ENCODE measurements at places on chromosomes 1 and 21.
A peak's percentile ranks its signal among the peaks of the same experiment; 100 is the strongest.

DNA sequence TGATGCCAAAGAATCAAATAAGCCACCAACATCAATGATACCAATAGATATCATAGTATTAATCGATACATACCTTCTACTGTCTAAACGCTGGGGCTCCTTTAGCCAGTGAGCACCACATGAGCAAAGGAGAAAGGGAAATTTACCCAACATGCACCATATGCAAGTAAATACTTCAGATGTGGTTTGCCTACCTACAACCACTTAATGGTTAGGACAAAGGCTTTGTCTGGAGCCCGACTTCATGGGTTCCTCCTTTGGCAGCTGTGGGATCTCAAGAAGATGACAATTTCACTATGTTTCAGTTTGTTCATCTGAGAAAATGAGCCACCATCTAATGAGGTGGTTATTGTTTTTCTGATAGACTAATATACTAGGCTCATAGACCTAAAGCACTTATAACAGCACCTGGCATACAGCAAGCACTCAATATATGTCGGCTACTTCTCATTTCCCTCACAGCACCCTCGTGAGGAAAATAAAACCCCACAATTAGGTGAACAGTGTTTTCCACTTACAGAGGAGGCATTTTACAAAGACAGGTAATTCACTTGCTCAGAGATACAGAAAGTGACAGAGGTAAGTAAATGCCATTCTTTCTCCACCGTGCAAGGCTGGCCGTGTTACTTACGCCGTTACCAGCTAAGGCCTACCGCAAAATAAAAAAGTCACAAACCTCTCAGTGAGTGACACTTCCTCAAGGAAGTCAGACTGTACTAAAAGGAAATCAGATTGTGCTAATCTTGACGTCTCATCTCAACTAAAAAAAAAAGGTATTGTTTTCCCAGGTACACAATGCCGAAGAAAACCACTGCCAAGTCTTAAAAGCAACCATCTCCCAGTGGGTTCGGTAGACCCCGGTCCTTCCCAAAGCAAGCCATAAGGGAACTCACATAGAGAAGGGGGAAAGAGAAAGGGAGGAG, 1.6 kb downstream of the TTC13 start:
- DNase-seq: no peak

DNA sequence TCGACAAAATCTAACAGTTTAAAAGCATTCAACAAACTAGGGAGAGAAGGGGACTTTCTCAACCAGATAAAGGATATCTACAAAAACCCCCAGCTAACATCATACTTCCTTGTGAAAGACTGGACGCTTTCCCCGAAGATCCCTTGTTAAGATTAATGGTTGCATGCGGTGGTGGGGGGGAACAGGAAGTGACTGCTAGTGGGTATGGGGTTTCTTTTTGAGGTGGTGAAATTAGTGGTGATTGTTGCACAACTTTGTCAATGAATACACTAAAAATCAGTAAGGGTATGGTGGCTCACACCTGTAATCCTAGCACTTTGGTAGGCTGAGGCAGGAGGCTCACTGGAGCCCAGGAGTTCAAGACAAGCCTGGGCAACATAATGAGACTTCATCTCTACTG, 26.9 kb upstream of the EYA3 start:
- DNase-seq: no peak

- no peak for DNase-seq
These were observed 5.2 kb downstream of the TXLNA start for GRCh38 chr1:32184650-32185049.

- DNase-seq: no peak
These were observed 106.7 kb downstream of the FAF1 start for GRCh38 chr1:50853325-50853724.

DNA sequence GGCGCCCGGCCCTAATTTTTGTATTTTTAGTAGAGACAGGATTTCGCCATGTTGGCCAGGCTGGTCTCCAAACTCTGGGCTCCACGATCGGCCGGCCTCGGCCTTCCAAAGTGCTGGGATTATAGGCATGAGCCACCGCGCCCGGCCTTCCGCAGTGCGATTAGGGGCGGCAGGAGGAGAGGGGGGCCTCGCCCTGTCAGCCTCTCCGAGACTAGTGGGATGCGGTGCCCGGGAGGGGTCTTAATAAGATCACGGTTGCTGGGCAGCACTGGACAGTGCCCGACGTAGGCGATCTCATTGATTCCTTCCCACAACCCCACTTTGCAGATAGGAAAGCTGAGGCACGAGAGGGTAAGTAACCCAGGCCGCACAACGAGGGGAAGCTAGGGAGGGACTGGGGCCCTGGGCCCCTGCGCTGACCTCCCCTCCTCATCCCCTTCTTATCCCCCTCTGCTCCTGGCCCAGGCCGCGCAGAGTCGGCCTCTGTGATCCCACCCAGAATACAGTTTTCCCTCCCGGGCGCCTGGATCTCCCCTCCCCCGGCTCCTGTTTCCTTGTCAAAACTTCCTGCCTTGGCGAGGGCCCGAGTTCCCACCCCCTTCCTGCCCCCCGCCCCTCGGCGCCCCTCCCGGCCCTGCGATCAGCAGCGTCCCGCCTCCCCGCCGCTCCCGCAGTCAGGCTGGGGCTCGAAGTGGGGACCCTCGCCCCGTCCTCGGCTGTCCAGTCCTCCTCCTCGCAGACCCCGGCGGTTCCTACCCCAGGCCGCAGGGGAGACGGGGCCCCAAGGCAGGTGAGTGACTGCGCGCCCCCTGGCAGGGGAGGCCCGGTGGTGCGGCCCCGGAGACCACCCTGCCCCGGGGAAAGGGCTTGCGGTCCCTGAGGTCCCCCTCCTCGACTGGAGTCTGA, at the start of gene PEAR1:
PEAR1 (plus strand) TSS at position 671 of the 906 bp plus-strand sequence. CDS start 10,209 bp downstream, outside the sequence.
- no peak for DNase-seq

DNA sequence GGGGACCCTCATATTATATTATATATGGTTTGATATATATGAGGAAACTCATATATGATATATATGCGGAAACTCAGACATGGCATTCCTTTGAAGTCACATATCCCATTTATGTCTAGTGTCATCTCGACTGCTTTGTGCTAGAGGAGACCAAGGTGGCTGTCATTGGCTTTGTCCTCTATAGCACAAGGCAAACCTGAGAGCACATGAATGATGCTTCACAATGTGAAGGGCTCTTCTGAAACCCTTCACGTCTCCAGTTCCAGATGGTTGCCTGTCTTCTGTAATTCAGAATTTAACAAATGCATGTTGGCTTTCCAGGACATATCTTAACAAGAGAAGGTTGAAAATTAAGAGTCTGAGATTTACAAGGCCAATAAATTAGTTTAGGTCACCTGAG, 303.6 kb downstream of the BARHL2 start:
- no peak for DNase-seq

DNA sequence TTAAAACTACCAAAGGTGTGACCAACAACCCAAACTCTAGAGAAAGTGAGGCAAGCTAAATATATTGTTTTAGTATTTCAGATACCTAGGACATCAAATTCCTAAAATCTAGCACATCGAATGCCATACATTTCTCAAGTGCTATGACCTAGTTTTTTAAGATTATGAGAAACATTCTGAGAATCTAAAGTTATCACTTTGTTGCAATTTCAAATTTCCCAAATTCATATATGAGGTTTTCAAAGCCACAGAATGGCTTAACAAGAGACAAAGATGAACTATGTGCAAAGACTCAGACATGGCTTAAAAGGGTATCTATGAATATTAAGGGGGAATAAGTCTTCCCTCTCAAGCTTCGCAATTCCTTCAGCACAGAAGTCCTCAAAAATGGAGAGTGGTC, 6.8 kb downstream of the SCYL3 start:
- no peak for DNase-seq

- DNase-seq: no peak
These were observed 761 bp upstream of the PAX7 start for GRCh38 chr1:18629659-18630510.

GRCh38 chr1:54171016-54171415, 18.2 kb upstream of the CDCP2 start:
- DNase-seq: no peak

DNA sequence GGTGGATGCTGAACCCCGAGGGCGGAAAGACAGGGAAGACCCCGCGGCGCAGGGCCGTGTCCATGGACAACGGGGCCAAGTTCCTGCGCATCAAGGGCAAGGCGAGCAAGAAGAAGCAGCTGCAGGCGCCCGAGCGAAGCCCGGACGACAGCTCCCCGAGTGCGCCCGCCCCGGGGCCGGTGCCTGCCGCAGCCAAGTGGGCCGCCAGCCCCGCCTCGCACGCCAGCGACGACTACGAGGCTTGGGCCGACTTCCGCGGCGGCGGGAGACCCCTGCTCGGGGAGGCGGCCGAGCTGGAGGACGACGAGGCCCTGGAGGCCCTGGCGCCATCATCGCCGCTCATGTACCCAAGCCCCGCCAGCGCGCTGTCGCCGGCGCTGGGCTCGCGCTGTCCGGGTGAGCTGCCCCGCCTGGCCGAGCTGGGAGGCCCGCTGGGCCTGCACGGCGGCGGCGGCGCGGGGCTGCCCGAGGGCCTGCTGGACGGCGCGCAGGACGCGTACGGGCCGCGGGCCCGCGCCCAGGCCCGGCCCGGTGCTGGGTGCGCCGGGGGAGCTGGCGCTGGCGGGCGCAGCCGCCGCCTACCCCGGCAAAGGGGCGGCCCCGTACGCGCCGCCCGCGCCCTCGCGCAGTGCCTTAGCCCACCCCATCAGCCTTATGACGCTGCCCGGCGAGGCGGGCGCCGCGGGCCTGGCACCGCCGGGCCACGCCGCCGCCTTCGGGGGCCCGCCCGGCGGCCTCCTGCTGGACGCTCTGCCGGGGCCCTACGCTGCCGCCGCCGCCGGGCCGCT, 20.7 kb downstream of the FOXO6 start:
- peak; percentile 31 for DNase-seq

- no peak for DNase-seq
These were observed 38.9 kb upstream of the TARDBP start for GRCh38 chr1:10973552-10973951.

DNA sequence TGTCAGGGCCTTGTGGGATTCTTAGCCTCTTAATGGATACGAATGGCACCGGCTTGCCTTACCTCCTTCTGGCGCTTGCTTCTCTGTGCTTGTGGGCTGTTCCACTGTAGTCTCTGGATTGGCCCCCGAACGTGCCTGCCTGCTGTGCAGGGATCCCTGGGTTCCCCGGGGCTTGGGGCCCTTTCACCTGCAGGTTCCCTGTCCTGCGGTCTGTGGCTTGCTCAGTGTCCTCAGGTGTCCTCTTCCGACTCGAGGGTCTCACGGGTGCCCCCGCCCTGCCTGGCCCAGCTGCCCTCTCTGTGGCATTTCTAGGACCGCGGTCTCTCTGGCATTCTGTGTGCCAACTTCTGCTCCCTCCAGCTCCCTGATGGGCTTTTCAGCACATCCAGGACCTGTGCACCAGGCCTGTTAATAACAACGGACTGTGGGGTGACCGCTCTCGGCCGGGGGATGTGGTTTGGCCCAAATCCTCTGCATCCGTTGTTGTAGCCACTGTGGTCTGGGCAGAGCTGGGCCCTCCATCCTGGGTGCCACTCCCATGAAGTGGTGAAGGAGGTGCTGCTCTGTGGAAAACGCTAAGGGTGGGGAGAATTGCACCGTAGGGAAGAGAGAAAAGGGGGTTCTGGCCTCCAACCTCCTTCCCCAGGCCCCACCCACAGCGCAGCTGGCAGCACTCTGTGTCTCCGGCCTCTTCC, 12.4 kb downstream of the COL18A1 start:
- DNase-seq: no peak

DNA sequence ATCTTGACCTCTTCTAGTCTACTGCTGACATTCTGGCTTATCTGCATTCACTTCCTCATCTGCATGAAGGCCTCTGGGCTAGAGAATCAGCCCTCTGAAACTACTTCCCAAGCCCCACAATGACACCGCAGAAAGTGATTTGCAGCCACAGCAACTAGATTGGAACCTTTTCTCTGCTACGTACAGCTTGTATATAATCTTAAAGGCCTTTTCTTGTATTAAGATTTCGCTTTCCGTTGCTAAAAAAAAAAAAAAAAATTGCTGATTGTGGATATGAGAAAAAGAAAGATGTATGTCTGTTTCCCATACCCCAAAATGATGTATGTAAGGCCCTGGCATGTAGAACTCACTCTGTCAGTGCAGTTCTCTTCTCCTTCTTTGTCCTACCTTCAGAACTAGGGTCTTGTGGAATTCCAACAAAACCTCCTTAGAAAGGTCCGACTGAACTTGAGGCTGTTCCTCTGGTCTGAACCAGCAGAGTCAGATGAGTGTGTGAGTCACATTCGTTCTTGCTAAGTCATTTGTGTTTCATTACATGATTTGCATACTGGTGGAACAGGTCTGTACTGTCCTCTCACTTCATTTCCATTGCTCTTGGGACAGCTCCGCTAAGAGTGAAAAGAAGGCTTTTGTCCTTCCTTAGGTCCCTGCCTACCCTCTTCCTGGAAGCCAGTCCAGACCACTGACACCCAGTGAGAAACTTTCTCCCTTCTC, 62.7 kb downstream of the PLPP3 start:
- DNase-seq: peak; percentile 96

DNA sequence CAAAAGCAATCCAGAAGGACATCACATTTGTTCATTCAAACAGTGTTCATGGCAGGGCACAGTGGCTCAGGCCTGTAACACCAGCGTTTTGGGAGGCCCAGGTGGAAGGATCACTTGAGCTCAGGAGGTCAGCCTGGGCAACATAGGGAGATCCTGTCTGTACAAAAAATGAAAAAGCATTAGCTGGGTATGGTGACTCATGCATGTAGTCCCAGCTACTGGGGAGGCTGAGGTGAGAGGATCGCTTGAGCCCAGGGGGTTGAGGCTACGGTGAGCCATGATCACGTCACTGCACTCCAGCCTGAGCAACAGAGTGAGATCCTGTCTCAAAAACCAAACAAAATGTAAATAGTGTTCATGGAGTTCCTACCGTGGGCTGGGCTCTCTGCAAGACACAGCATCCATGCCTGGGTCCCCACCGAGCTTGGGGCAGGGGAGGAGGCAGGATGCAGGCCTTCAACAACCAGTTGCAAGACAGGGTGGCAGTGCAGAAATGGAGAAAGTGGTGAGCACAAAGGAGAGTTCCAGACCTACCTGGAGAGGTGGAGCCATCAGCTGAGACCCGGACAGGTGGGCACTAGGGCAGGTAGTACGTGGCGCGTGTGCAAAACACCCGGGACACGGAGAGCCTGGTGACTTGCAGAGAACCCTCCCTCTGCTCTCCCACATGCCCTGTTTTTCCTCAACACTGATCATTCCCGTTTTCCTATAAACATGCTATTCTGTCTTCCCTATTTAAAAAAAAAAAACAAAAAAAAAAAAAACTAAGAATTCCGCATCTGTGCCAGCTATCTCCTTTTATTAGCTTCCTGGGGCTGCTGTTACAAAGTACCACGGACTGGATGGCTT, 138.9 kb downstream of the TOMM20 start:
- no peak for DNase-seq

- peak; percentile 55 for DNase-seq
These were observed 1.7 kb downstream of the AZIN2 start for GRCh38 chr1:33082575-33083108.

DNA sequence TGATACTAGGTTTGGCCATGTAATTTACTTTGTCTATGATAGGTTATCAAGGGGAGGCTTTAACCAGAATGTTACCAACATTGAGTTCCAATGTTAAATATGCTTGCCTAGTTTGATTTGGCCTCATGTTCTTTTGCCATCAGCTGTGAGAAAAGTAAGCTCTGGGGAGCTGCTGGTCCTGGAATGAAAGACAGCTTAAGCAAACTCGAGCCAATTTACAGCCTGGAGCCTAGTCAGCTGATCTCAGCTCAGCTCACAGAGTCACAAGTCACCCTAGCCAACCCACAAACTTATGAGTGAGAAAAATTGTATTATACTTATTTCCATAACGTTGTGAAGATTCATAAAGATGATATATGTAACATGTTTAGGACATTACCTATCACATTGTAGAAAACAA, 426.7 kb downstream of the RWDD3 start:
- DNase-seq: no peak
